NCI-H187 treated with DMSO at 0.1 percent for 48 hours (cell line): ENCODE measurements at places on chromosomes 6 and 20.

- no peak for DNase-seq
These were observed 118.7 kb downstream of the ATG5 start for GRCh38 chr6:106206905-106207304.

DNA sequence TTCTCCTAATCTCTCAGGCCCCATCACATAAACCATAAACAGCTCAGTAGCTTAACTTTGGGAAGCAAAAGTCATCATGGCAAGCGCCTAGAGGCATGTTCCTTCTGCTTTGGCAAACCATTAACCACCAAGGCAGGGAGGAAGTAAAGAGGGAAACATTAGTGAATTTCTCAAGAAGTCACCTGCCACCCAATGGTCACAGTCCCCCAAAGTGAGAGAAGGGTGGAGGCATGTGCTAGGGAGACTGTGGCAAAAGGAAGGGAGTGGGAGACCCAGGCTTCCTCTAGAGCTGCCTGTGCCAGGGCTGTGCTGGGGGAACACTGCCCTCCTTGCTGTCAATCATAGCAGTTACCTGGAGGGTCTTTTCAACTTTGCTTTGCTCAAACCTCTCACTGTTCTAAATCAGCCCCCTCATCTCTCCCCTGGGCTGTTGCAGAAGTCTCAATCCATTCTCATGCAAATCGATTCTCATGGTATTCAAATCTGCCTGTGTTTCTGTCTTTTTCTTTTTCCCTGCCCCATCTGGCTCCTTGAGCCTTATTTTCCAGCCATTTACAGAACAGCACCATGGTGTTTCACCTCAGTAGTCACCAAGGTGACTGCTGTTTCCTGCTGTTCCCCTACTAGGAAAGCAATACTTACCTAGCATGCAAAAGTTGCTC, 1.8 kb upstream of the RNF24 start:
- DNase-seq: no peak

GRCh38 chr6:22081709-22082108, 215.1 kb downstream of the PRL start:
- DNase-seq: no peak

- DNase-seq: peak; percentile 28
These were observed 21.6 kb downstream of the CFAP61 start for GRCh38 chr20:20073801-20074371.

GRCh38 chr20:43844778-43845614, 69.7 kb upstream of the TOX2 start:
- DNase-seq: no peak

DNA sequence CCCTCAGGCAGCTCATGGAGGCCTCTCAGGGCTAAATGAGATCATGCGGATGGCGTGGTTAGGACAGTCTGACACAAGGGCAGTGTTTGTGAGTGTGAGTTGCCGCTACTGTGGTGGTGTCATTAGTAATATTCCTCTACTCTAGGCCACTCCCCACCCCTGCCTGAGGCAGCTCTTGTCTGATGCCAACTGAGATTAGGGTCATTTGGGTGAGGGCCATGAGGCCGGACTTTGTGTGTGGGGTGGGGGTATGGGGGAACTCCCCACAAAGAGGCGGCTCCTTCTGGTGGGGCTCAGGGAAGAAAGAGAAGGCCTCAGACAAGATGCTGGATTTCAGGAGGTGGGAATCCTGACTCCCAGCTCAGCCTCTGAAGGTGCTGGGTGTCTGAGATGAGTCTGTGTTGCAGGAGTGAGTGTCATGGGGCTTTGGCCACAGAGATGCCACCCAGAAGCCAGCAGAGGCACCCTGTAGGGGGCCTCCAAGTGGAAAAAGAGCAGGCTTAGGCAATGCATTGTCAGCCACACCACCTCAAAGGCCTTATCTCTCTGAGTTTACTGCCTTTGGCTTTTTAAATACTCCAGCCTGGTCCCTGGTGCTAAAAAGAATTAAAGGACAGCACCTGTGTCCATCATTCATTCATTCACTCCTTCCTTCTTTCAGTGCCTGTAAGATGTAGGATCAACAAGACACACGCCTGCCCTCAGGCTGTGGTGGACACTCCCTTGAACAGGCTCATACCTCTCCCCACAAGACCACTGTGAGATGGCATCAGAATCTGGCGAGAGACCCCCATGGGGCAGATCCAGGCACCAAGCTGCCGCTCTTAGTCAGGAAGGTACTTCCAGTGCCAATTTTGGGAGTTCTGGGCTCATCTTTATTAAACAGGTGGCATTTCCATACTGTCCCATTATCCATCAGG, 175.2 kb downstream of the MRPL14 start:
- no peak for DNase-seq

DNA sequence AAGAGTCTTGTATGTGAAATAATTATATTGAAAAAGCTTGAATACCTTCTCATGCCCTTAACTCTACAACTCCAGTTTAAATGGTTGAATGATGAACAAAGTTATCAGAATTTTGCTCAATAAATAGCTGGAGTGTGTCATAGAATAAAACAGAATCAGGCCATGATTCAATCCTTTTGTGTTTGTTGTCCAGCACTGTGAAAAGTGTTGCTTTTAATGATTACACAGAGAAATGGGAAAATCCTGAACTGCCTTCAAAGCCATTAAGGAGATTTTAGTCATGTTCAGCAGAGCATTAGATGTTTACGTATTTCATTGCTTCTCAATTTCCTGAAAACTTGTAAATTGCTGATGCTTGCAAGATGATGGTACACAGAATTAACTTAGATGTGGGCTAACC, 262.9 kb upstream of the BTBD3 start:
- no peak for DNase-seq

- no peak for DNase-seq
These were observed 162.8 kb upstream of the AFDN start for GRCh38 chr6:167663784-167664443.

GRCh38 chr6:108914235-108915022, 66.2 kb downstream of the ARMC2 start:
- DNase-seq: no peak

- DNase-seq: no peak
These were observed 52.5 kb downstream of the CRYBG1 start for GRCh38 chr6:106413016-106413415.

GRCh38 chr6:8029243-8029870, 34.8 kb downstream of the BLOC1S5 start:
- DNase-seq: no peak

DNA sequence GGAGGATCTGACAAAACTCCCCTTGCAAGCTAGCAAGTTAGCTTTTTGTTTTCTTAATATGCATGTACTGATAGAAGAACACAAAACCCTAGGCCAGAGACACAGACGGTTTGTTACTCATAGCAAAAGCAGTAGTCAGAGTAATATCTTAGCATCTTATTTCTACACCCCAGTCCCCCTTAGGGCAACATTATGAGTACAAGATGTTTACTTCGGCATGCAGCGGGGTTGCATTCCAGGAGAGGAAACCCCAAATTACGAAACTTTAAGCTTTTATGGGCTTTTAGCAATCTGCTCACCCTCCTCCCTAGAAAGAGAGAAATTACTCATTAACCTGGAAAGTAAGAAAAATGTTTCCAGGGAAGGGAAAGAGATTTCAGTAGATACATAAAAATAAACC, 1286.9 kb downstream of the EPHA7 start:
- DNase-seq: no peak

DNA sequence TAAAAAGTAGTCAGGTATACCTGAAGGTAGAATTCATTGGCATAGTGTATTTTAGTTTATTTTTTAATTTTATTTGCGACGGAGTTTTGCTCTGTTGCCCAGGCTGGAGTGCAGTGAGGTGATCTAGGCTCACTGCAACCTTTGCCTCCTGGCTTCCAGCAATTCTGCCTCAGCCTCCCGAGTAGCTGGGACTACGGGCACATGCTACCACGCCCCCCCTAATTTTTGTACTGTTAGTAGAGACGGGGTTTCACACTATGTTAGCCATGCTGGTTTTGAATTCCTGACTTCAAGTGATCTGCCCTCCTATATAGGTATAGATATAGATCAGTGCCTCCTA, 102.8 kb upstream of the PRSS16 start:
- DNase-seq: no peak

- no peak for DNase-seq
These were observed 129.5 kb downstream of the MMUT start for GRCh38 chr6:49333345-49334125.

- no peak for DNase-seq
These were observed 86.4 kb downstream of the ADGRG6 start for GRCh38 chr6:142387997-142388815.

- DNase-seq: no peak
These were observed 35.1 kb downstream of the NT5E start for GRCh38 chr6:85484948-85485347.

- DNase-seq: no peak
These were observed 14.3 kb downstream of the CRNKL1 start for GRCh38 chr20:20037960-20038359.

GRCh38 chr6:52539607-52540006, 37.3 kb downstream of the TRAM2 start:
- DNase-seq: no peak

DNA sequence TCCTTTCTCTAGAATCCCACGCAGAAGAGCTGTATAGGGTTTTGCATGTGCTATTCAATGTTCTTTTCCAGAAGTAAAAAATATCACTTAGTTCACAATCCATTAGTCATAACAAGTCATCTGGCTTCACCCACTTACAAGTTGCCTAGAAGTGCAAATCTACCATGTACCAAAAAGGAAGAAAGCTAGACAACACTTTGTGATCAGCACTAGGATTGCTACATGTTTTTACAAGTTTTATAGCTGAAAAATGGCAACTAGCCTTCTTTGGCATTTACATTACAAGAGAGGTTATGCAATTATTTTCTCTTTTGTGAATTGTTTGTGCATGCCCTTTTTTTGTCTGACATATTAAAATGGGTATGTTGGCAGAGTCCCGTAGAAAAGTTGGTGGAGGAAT, 85.6 kb upstream of the PTPRK start:
- DNase-seq: no peak

DNA sequence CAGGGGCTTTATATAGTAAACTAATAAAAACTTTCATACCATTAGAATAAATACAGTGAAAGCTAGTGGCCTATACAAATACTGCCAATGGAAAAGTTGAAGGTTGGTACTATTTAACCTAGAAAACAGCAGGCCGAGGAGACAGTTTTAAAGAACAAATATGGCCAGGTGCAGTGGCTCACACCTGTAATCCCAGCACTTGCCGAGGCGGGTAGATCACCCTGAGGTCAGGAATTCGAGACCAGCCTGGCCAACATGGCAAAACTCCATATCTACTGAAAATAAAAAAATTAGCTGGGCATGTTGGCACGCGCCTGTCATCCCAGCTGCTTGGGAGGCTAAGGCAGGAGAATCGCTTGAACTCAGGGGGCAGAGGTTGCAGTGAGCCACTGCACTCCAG, 24.8 kb downstream of the GLYATL3 start:
- no peak for DNase-seq

DNA sequence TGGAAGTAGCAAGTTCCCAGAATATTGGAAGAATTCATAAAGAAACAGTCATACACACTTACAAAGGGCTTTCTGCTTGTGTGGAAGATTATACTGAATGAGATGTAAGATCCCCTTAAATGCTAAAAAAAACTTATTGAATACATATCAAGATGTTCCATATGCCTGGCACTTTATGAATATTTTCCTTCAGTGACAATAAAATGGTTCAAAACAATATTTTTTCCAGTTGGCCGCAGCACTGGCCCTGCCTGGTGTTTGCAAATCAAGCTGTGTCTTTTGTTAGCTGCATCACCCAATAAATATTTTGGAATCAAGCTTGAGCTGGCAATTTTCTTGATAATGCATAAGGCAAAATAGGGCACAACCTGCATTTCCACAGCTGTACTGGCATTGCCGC, 51.2 kb downstream of the CFAP61 start:
- DNase-seq: no peak

- DNase-seq: no peak
These were observed 47.7 kb downstream of the FRK start for GRCh38 chr6:116012951-116013350.

DNA sequence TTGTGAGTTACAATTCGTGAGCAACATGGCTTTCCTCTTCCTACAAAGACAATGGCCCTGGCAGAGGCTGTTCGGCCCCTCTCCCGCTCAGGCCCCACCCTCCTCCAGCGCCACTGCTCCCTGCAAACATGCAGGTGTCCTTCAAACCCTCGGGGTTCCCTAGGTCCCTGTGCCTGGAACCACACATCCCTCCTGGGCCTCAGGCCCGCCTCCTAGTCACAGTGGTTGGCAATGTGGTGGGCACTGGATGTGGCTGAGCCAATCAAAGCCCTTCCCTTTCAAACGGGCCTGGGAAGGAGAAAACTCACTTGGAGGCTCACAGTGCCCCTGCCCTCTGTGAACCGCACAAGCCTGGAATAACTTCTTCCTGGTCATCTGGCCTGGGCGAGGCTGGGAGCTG, 147.2 kb downstream of the TFAP2C start:
- DNase-seq: no peak

GRCh38 chr6:128155826-128156225, 255.0 kb upstream of the THEMIS start:
- no peak for DNase-seq

GRCh38 chr6:147322299-147323162, 118.3 kb downstream of the STXBP5 start:
- DNase-seq: no peak

GRCh38 chr6:24228123-24228522, 102.1 kb downstream of the NRSN1 start:
- DNase-seq: no peak

DNA sequence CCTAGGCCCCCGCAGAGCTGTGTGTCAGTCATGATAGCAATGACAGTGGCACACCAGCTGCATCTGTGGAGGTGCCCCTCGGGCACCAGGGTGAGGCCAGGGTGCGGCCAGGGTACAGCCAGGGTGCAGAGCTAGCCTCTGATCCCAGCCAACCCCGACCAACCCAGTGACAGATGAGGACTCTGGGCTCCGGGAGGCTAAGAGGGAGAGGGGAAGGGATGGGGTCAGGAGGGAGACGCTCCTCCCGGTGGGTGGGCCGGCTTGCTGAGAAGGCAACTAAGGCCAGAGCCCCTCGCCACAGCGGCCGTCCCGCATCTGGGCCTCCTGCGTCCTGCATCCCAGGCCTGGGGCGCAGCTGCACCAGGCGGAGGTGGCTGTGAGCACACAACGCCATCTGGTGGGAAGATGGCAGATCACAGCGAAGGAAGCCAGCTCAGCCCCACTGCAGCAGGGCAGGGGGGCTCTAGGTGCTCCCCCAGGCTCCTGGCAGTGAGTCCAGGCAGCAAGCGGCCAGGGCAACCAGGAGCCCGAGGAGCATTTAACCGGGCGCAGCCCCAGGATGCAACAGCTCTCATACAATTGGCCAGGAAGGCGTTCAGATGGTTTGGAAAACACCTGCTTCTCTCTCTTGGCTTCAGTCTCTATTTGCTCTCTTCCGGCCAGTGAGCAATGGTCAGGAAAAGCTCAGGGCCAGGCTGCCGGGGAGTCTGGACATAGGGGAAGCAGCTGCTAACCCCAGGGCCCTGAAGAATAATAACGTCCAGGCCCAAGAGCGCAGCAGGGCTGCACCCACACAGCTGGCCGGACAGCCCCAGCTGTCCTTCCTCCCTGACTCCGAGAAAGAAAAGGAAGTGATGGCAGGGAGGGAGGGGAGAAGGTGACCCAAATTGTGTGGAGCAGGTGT, 169.4 kb downstream of the TAF4 start:
- no peak for DNase-seq
